Pulmonary artery endothelial cell (primary cell): ENCODE measurements at places on chromosomes 4 and X. TPM values are rescaled to one million over a fixed set of nuclear protein-coding genes. Genes with fewer than 3 reads are reported as not detected.

PCDH19 gene
- total RNA-seq, result 0.11 and 0.33 TPM in 2 replicates

RASSF6 gene
- not detected in 2 replicates for total RNA-seq

KLF3 gene
- 16.9 and 17.7 TPM in 2 replicates for total RNA-seq

GPC4 gene
- total RNA-seq, result not detected in 2 replicates

SGMS2 gene
- 78.6 and 121 TPM in 2 replicates for total RNA-seq
